ENCODE measurements at places on chromosomes 3 and 15. TPM values are rescaled to one million over a fixed set of nuclear protein-coding genes. Genes with fewer than 3 reads are reported as not detected.

SPINT1 gene
- not detected for total RNA-seq

ENTPD3 gene
- total RNA-seq: 0.36 TPM

CCDC13 gene
- 8.6 TPM for total RNA-seq

GOLGA6L7 gene
- total RNA-seq: not detected

IRAK2 gene
- total RNA-seq: 9.1 TPM

AEN gene
- total RNA-seq: 20.8 TPM

BMF gene
- 10.6 TPM for total RNA-seq

SCN5A gene
- total RNA-seq: 0.99 TPM

SV2B gene
- not detected for total RNA-seq

GP5 gene
- total RNA-seq: 0.49 TPM

EBLN2 gene
- 5.8 TPM for total RNA-seq

CAMKV gene
- not detected for total RNA-seq

CHST2 gene
- 5.0 TPM for total RNA-seq

FSIP1 gene
- 4.2 TPM for total RNA-seq

DUOXA2 gene
- not detected for total RNA-seq

GOLIM4 gene
- 50.0 TPM for total RNA-seq

ZNF660 gene
- total RNA-seq: 2.0 TPM

Data from fibroblast of the aortic adventitia (primary cell).